ENCODE measurements at places on chromosomes 5 and 9.

- DNase-seq, result no peak
These were observed 285.2 kb downstream of the SMARCA2 start for GRCh38 chr9:2300325-2300724.

DNA sequence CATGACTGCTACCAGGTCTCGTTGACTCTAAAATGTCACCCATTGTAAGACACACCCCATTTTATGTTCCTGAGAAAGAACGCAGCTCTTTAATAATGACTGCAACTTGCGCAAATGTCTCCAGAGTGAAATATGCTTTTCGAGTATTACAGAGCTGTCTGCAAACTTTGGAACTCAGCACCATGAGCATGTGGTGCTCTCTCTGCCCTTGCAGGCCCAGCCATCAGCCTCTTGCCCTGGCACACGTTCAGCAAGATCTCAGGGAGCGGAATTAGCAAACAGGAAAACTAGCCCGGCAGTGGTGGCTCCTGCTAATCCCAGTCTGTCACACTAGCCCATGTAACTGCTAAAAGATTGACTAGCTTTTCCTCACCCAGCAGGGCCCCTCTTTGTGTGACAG, 114.5 kb upstream of the SLC1A3 start:
- no peak for DNase-seq

- no peak for DNase-seq
These were observed 47.4 kb downstream of the NDUFS4 start for GRCh38 chr5:53607886-53608285.

DNA sequence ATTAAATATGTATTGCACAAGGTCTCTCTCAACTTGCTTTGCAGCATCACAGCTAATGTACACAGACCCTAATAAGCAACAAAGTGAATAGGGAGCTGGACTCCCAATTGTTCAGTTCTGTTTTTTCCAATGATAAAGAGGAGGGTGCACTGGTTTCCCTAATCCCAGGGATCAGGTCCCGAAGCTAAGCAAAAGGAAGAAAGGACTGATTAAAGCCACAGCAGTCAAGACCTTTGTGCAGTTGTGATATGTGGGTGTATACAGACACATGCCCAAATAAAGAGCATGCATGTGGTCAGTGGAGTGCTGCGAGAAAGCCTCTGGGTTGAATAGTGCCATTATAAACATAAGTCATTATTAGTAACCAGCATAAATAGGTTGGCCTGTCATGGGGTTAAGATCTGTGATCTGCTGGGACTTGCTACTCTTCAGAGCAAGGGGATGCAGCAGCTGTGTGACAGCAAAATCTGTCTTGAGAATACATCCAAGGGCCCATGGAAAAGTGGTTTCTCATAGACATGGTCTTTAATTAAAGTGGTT, 1863.1 kb upstream of the WWC1 start:
- no peak for DNase-seq

GRCh38 chr5:120512068-120512467, 48.0 kb downstream of the PRR16 start:
- DNase-seq, result no peak

DNA sequence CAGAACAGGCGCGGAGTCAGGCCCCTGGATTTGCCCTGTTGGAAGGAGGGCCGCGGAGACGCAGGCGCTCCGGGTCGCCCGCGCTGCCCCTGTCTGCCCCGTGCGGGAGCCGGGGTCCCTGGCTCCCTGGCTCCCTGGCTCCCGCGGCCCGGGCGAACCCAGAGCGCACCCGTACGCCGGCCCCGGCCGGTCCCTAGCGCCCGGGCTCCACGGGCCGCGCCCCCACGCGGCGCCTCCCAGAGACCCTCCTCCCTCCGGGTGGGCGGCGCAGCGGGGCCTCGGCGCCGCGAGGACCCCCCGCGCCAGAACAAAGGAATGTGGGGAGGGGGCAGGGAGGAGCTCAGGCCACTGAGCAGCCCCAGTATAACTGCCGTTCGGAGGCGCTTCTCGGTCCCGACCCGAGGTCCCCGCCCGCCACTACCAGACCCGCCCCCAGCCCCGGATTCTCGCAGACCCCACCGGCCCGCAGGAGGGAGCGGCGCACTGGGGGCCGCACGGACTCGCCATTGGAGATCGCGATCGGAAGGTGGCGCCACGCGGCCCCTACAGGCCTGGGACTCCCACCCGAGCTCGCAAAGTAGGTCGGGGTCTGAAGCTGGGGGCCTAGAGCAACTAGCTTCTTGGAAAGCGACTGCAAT, 2.4 kb downstream of the NFIL3 start:
- DNase-seq, result peak; percentile 62

GRCh38 chr5:123802298-123802951, 290.4 kb downstream of the CSNK1G3 start:
- DNase-seq, result no peak

GRCh38 chr9:91904588-91905236, 45.3 kb downstream of the ROR2 start:
- no peak for DNase-seq

DNA sequence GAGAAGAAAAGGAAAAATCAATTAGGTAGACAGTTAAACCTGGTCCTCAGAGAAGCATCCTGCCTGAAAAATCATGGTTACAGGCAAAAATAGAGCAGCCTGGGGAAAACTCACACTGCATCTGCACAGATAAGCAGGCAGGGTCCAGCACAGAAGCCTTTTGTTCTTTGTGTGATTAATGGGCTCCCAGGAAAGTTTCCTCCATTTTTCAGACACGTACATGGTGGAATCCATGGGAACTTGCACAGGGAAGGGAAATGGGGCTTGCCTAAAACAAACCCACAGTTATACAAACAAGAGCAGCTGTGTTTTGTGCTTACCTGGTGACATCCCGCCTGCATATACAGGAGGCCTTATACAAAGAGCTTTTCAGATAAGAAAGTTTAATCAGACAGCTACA, 243.9 kb upstream of the ATP10B start:
- DNase-seq, result no peak

- no peak for DNase-seq
These were observed 77.2 kb downstream of the FBXL7 start for GRCh38 chr5:15577132-15577531.

GRCh38 chr5:149044453-149045088, 18.3 kb downstream of the SH3TC2 start:
- no peak for DNase-seq

DNA sequence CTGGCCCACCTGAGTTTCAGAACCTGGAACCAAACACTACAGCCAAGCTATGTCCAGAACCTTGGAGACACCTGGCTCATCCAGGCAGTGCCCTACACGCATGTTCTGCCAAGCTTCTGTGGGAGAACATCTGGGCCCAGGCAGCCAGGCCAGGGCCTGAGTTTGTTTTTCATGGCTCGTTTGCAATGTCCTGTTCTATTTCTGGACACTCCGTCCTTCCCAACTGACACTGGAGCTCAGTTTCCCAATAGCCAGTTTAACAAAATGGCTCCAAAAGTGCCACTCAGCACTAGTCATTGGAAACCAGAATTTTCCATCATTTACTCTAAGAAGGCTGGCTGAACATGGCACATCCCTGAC, 38.6 kb downstream of the SH3RF2 start:
- DNase-seq, result no peak

DNA sequence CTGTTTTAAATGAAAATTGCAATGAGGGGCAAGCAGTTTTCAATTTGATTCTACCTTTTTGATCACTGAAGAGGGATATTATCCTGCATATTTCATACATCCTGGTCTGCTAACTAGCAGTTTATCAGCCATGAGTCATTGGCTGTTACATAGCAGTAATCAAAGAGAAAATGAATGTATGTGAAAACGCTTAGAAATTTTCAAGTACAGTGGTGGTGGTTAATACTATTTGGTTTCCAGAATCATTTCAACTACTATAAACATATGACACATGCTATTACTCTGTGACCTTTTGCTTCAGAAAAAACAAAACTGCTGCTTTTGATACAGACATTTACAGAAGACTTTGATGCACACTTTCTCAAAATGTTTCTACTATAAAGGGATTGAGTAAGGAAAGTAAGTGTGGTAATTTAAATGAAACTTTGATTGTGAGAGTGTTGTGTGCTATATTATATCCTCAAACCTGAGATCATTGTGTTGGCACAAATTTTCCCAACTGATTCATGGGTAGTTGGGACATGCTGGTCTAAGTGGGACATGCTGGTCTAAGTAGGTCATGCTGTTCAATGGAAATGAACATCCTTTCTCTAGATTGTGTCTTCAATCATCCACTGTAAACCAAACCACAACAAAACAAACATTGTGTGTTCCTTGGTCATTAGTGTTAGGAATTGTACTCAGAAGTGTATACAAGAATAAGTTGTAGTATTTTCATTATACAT, 5.1 kb downstream of the RNF14 start:
- no peak for DNase-seq

DNA sequence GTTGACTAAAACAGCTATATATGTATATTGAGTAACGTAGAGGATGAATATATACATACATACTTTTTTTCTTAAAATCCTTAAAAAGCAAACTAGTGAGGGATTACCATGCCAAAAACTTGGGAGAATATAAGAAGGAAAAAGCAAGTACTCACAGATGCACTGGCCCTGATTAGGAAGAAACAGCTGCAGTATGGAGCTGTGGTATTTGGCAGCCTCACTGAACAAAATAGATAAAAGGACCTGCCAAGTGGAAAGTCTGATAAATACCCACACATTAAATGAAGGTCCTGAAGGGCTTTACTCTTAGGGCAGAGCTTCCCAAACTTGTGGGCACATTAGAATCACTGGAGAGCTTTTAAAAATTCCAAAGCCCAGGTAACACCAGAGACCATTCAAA, 80.6 kb downstream of the FEM1C start:
- DNase-seq, result no peak

GRCh38 chr5:162496100-162496808, 428.7 kb downstream of the GABRG2 start:
- no peak for DNase-seq

- DNase-seq, result no peak
These were observed 112.3 kb upstream of the FCN2 start for GRCh38 chr9:134768332-134768708.

DNA sequence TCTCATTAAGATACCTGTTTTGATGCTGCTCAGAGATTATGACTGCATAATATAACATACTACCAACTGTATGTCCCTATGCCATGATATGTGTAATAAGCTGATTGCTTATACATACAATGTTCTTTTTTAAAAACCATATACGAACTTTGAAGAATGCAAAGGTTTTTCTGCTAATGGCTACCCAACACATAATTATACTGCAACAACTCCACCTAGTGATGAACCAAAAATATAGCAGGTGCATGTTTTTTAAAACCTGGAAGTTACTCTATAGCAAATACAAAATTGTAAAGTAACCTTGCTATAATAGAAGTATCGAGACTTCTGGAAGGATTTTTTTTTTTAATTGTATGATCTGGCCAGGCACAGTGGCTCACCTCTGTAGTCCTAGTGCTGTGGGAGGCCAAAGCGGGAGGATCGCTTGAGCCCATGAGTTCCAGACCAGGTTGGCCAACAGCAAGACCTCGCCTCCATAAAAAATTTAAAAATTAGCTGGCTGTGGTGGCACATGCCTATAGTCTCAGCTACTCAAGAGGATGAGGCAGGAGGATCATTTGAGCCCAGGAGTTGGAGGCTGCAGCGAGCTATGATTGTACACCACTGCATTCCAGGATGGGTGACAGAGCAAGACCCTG, 49.1 kb downstream of the HOMER1 start:
- no peak for DNase-seq

DNA sequence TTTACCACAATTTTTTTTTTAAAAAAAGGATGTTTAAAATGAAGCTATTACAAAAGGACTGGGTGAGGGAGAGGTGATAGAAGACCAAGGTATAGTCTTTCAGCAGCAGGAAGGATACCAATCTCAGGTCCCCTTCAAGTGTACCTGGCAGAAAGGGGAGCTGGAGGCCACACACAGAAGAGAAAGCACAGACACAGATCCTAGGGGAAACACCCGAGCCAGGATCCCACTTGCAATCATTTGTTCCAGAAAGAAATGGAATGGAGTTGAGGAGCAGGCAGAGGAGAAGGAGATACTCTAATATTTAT, 5.6 kb downstream of the GNPDA1 start:
- DNase-seq, result no peak

- DNase-seq, result no peak
These were observed 30.1 kb downstream of the GSN start for GRCh38 chr9:121298016-121298538.

DNA sequence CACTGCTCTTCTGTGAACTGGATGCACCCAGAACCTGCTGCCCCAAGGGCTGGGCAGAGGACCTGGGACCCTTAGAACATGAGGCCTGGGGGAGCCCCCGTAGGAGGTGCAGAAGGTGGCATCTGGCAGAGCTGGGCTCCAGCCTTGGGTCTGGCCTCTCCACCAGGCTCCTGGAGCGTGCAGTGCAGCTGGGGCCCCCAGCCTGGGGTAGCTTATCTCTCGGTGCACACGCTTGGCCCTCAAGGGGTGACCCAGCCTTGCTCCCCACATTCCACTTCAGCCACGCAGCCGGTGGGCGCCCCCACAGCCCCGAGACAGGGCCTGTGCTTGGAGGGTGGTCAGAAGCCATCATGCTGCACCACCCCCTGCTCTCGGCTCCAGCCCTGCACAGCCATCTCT, 5.6 kb upstream of the NR5A1 start:
- DNase-seq, result no peak

GRCh38 chr5:73437777-73438644, 10.6 kb downstream of the FOXD1 start:
- no peak for DNase-seq

GRCh38 chr9:90846770-90847419, 45.3 kb downstream of the SYK start:
- no peak for DNase-seq

DNA sequence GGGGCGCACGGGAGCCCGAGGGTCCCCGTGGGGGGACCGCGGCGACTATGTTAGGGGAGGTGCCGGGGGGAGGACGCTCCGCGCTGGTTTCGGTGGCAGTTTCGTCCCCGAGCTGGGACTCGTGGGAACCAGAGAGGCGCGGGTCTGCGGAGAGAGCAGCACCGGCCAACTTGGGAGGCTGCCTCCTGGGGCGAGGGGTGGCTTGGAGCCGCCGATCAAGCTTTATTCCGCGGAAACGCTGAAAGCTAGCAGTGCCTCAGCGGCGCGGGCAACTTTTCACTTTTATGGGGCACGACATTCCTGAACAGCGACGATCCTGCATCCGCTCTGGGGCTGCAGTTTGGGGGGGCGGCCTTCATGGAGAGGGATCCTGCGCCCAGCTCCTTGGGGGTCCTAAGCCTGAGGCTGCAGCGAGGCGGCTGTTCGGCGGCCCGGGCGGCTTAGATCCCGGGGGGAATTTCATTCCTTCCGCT, 369 bp downstream of the OCLN start:
- DNase-seq, result peak; percentile 39

DNA sequence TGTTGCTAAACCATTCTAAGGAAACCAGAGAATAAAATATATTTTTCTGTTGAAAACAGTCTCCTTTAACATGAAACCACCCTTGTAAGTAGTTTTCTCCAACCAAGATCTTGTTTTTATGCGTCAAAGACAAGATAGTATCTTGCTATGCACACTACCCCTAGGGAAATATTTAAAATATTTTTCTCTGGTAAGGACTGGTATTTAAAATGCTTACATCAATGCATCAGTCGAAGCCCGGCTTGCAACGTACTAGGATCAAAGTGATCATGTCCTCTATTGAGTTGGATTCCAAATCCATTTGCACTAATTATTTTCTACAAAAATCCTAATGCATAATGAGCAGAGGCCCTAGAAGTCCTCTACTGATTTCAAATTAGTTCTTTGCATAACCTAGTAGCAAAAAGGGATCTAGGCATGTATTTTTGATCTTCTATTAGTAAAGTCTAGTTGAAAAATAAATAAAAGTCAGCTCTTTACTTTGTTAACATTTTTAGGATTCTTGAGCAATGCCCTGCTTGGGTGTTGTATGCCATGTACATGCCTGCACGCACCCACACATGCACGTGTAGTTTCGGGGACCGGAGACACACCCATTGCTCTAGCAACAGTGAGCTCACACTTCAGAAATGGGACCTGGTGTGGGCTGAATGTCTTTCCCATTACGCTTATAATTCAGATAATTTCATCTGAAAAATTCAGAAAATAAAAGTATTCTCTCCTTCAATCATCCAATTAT, 165.0 kb upstream of the GPR151 start:
- DNase-seq, result no peak
